ENCODE measurements at places on chromosomes 6 and 20.

DNA sequence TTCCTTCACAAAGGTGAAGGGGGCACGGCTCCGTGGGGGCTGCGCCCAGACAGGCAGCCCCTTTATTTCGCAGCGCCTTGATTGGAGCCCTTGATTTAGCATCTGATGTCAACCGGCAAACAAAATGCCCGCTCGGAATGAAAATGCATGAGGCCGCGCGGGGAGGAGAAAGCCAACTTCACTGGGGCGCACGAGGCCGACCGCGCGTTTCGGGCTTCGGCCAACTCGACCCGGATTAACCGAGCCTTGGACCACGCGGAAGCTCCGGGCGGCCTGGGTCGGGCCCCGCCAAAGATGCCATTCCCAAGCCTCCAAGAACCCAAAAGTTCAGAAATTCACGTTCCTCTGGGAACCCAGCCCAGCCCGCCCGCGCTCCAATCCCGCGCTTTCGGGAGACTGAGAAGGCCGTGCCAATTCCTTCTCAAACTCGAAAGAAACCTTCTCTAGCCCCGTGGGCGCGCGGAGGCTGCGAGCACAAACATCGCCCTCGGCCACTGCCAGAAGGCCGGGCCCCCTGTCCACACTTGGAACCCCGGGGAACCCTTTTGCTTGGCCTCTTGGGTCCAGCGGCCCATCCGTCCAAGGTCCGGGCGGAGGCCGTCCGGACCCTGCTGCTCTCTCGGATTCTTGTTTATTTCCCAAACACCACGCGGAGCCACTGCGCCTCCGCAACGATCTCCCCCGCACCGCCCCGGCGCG, 879 bp upstream of the INSM1 start:
- peak; percentile 75 for DNase-seq

DNA sequence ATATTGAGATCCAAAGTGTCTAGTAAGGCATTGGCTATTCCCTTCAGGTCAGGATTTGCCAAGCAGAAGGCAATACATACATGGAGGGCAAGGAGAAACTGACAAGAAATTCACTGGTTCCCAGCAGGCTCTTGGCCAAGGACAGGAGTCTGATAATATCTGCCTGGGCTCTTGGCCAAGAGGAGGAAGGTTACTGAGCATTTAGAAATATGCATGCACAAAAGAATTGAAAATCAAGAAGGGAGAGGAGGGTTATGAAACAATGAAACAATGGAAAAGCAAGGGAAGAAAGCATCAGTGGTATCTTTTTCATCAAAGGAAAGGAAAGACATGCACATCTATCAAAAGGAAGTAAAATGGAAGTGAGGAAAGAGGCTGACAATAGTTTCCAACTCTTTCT, 42.4 kb downstream of the ARHGAP18 start:
- DNase-seq = no peak

DNA sequence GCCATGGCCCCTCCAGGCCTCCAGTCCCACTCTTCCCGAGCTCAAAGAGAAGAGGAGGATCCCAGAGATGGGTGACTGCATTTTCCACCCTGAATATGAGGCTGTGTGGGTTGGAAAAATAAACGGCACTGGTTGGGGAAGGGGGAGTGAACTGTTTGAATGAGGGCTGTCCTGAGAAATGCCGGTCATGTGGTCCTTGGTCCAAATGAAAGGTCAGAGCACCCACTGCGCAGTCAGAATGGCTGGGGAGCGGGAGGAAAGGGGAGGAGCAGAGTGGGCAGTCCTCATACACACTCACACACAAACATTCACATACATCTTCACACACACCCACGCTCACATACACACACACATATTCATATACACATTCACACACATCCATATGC, 83.1 kb downstream of the MRPL14 start:
- no peak for DNase-seq

DNA sequence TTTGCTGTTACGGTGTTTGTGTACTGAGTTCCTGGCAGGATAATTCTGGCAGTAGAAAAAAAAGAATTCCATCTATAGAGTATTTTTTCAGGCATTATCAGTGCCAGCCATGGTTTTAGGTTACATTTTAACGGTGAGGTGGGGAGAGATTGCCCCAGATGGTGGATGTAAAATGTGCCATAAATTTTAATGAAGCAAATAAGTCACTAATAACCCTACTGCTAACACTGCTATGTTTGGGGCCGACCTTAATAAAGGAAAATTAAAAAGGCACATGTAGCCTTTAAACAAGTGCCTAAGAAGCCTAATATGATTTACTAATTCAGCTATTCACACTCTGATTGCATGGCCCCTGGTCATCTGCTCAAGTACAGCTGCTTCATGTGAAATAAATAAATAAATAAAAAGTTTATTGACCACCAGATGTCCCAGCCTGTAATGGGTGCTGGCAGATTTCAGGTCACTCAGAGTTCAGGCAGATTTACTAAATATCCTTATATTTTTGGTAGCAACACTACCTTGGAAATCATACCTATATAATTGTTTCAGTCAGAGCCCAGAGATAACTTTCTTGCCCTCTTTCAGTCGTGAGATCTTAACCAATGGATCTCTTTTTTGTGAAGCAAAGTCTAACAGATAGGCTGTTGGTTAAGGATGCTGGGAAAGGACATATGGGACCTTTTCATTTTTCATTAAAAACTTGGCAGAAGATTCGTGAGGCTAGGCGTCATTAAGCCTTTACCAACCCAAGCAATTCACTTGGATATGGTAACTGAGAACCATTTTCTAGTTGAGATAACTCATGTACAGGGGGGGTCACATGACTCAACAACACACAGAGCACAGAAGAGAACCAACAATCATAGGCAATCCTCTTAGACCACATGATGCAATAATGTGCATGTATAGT, 495.0 kb upstream of the NRSN1 start:
- DNase-seq = no peak

DNA sequence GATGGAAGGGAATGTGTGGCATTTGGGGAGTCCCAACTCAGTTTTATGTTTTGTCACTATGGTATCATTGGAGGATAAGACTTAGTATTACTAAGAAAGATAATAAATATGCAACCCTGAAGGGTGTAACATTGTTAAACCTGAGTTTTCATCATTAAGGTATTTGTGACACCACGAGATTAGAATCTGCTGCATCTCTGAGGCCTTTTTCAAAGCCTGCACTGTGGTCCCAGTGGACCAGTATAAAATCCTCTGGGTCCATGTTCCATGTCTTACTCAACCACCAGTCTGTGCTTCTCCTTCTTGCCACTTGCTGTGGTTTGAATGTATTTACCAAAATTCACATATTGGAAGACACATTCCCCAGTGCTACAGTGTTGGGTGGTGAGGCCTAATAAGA, 130.6 kb downstream of the TBX18 start:
- DNase-seq = no peak

DNA sequence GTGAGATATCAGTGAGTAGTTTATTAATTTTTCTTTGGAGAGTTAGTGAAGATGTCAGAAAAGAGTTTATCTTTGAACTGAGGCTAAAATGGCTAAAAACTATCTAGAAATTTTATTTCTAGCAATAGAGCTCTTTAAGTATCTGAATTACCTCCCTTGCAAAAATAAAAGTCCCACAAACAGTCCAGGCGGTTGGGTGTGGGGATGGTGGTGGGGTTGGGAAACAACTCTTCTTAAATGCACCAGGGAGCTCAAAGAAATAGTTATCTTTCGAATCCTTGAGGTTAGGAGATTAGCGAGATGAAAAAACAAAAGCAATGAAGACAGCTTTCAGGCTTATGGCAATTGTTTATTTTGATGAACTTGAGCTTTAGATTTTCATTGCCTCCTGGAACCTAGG, 1299.1 kb upstream of the ADGRB3 start:
- no peak for DNase-seq

GRCh38 chr6:15754035-15754705, 91.3 kb upstream of the DTNBP1 start:
- no peak for DNase-seq

DNA sequence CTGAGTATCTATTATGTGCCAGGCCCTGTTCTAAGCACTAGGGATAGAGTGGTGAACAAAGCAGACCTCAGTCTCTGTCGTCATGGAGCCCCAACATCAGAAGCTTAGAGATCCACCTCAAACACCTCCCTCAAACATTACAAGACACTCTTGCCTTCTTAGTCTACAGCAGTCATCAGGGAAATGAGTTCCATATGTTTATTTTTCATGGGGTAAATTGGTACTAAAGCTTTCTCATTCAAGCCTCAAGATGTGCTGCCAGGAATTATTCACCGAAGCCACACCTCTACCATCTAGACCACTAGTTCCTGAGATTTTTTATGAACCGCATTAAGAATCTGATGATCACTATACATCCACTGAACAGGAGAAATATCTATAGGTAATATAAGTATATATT, 59.0 kb upstream of the TFB1M start:
- no peak for DNase-seq

DNA sequence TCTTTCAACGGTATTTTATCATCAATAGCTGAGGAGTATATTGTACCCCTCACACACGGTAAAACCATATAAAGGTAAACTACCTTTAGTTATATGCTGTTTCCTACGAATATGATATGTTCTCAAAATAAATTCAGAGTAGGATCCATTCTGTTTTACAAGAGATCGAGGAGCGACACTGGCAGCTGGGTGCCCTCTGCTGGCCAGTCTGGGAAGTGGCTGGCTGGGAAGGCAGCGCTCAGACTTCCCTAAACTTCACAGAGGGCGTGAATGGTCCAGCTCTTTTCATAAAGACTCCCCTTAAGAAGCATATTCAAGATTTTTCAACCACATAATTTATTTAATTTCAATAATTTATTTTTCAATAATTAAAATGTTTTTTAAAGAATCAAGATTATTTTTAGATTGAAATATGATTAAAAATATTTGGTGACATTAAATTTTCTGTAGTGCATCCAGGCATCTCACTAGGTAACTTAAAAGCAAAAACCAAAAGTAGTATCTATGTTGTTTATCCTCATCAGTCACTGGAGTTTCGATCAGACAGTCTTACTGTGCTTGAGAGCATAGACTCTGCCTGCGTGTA, 187.5 kb upstream of the PDE10A start:
- peak; percentile 57 for DNase-seq

DNA sequence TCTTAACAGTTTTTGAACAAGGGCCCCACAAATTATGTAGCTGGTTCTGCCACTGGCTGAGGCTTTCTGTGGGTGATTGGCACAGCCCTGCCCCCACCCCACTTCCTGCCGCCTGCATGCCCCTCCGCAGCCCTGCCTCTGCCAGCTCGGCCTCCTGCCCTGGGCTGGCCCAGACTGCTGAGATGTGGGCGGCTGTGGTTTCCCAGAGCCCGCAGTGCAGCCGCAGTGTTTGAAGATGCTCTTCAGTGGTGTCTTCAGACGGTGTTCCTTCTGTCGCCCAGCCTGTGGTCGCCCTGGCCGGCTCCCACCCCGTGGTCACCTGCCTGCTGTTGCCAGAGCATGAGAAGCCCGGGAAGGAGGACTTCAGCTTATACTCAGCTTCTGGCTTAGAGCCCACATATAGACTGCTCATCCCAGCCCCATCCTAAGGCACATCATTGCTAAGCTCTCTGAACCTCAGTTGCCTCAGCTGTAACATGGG, 154.3 kb downstream of the VEGFA start:
- DNase-seq = no peak

GRCh38 chr6:85975957-85976356, 333.3 kb upstream of the SYNCRIP start:
- DNase-seq = no peak

- DNase-seq = no peak
These were observed 3.8 kb upstream of the TRIB3 start for GRCh38 chr20:376750-377149.

DNA sequence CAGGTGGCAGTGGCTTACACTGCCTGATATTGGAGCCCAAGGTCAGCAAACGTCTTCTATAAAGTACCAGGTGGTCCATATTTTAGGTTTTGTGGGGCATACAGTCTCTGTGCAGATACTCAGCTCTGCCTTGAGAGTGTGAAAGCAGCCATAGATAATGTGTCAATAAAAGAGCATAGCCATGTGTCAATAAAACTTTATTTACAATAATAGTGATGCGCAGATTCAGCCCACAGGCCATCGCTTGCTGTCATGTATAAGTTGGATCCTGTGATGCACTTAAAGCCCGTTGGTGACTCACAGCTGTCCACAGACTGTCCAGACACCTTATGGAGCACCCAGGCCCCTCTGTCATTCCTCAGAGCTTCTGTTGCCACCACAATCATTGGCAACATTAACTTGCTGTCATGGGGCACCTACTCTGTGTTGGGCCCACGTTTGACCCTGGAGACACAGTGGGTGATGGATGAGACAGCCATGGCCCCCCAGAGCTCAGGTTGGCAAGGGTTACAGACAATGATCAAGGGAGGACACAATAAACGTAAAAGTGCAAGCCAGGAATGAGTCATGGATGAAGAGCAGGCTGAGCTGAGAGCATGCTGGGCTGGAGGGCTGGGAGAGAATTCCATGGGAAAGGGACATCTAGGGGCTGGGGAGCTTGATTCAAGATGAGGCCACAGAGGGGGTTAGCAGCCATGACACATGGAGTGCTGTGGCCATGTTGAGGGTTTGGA, 173.6 kb downstream of the TAF4 start:
- DNase-seq = no peak

DNA sequence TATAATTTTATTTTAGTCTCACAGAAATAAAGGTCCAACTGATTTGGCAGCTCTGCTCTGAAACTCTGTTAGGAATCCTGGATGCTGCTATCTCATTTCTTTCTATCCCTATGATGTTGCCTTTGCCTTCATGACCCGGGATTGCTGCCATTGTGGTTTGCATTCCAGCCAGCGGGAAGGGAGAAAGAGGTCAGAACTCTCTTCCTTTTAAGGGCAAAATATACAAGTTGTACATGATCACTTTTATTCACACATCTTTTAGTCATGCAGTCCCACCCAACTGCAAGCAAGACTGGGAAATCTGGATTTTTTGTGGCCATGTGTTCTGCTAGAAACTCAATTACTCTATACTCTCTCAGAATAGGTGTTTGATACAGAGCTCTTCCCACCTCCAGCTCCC, 263.1 kb upstream of the ZFP64 start:
- no peak for DNase-seq
